ENCODE measurements at places on chromosomes 4 and X.

GRCh38 chr4:37392521-37393255 is 148.1 kb downstream of the NWD2 start:
- no peak for DNase-seq

DNA sequence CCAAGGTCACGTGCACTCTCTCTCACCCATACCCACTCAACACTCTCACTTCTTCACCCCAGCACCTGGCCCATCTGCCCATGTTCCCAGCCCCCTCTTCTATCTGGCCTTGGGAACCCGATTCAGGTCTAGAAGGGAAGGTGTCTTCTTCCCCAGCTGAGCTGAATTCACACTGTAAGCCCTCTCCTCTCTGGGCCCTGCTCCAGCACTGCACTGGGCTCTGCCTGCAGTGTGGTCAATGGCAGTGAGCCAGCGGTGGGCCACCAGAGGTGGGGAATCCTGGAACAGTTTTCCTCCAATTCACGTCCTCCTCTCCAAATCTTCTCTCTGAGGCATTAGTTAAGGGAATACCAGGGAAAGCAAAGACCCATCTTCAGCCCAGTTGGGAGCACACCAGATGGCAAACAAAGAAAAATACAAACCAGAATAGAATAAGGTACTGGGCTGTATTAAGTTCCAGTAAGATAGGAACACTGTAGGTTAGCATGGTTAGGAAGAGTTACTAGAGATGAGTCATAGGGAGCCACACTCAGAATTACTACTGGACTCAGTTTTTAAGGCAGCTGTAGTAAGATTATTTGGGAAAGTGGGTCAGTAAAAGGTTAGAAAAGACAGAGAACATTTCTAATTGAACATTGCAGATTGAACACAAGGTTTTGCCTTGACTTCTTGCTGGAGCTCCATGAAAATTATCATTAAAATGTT is 5.0 kb downstream of the AWAT2 start:
- no peak for DNase-seq

DNA sequence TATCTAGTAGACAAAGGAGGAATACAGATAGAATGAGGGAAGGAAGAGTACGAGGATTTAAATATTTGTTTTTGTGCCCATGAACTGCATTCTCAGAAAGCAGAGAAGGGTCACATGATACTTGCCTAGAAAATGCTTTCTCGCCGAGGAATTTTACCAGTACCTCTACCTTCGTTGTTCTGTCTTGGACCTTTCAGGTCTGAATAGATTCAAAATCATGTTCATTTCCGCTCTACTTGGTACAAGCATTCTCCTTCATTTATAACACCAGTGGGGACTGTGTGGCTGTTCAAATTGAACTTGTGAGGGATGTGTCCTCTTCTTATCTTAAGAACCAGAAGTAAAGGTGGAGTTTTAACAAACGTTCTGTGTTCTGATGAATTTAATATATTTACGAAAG is 1.9 kb downstream of the USP38 start:
- DNase-seq = peak; percentile 70

DNA sequence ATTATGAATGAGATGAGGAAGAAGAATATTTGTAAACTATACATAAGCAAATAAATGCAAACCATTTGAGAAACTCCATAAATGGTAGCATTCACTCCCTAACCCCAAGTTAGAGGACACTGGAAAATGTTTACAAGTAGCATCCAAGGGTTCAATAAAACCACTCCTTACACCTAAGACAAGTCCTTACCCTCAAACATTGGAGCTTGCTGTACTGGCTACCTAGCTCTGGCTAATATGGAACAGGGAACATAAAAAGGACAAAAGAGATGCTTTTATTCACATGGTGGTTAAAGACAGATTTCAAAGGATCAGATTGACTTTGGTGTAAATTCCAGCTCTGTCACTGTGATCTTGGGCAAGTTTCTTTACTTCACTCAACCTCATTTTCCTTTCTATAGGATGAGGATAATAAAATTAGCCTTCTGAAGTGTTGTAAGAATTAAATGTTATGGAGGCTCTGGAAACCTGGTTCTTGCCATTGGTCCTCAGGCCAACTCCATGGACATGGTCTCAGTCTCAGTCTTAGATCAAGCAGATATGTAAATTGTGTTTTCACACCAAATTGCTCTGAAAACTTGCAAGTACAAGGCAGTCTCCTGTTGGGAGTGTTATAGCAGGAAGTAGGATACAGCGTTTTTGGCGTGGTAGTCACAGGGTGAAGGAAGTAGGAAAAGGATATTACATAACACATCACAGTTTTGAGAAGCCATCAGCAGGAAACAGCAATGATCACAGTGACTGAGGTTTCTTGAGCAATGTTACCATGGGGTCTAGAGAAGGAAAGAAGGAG is 3.3 kb downstream of the CXCL1 start:
- DNase-seq = no peak

DNA sequence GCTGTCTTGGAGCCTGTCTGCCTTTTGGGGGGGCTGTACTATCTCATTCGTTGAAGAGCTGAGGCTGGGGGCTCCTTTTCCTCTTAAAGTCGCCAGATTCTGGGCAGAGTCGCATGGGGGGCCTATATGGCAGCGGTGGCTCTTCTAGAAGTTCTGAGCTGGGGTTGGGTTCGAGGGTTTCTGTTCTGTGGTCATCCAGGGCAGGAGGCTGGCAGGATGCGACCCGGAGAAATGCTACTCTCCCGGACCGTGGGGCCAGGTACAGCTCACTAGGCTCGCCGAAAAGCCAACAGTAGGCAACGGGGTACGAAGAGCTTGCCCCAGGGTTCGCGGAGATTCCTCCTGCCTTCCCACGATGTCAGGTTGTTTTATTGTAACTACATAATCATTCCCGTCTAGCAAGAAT is 1.9 kb upstream of the CITED1 start:
- DNase-seq = no peak

DNA sequence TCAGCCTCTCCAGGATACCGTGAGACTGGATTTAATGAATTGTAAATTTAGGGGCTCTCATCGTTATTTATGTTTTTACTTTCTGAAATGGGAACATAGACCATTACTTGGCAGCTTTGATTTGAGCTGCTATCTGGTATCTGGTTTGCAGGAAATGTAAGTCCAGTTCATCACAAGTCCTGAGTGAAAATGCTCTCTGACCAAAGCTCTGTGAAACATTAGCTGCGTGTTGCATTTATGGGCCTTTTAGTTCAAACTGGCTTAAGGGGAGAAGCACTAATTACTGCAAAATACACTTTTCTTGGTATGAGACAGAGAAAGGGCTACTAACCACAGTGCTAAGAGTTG is 420 bp downstream of the CC2D2A start:
- no peak for DNase-seq

- DNase-seq = no peak
Observed at GRCh38 chrX:137031039-137031438, 2.8 kb downstream of the GPR101 start.

DNA sequence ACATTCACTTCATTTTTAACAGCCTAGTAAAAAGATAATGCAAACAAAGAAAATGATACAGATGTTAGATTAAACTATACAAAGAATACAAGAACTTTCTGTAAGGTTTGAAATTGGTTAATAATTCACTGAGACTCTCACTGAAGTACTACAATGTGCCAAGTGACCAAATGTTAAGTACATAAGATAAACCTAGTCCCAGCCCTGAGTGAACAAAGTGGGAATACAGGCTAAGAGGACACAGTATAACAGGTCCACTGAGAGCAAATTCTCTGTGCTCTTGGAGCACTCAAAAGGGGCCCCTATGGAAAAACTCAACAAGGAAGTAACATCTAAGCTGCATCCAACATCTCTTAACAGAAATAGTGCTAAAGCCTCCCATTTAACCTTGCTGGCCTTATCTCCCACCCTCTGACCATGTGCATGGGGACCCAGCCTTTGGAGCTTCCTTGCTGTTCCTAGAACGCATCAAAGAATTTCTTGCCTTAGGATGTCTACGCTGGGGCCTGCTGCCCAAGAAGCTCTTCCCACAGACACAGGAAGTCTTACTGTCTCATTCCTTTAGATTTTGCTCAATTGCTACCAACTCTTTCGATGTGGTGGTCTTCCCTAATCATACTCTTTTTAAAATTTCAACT is 113.4 kb downstream of the ZAR1 start:
- DNase-seq = no peak
